GM12891 (cell line): ENCODE measurements at places on chromosomes 16 and 17.

DNA sequence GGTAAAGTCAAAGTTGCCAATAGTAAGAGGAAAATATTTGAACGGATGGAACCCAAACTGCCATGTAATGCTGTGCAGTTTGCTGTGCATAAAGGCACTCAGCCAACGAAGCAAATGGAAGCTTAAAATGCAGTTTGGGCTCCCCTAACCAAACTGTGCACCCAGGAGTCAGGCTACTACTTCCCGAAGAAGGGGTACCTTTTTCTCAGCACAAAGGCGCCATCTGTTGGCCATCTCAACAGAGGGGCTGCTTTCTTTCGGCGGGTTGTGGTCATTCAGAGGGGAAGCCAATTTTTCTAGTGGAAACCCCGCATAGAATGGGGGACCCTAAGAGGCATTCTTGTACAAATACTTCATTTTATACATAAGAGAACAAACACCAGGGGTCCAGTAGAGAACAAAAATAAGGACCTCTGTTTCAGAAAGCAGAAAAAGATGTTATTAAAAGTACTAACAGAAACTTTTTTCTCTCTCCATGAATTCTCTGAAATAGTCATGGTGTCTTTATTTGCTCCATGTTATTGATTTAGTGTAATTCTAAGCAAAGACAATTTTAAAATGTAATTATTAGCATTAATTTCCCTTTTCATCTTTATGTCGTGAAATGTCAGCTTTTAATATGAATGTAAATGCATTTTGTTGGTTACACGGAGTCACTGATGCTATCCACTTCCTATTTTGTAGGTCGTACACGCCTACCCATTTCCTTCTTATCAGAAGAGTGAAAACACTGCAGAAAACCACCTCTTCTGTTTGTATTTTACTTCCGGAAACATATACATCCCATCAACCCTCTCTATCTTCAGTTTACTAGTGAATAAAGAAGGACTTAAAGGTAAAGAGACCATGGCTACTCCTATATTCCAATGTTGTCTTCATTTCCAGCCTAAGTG is 453.3 kb downstream of the KCNJ2 start:
- DNase-seq: no peak

GRCh38 chr16:84349862-84350684 is 18.3 kb upstream of the ATP2C2 start:
- no peak for DNase-seq

DNA sequence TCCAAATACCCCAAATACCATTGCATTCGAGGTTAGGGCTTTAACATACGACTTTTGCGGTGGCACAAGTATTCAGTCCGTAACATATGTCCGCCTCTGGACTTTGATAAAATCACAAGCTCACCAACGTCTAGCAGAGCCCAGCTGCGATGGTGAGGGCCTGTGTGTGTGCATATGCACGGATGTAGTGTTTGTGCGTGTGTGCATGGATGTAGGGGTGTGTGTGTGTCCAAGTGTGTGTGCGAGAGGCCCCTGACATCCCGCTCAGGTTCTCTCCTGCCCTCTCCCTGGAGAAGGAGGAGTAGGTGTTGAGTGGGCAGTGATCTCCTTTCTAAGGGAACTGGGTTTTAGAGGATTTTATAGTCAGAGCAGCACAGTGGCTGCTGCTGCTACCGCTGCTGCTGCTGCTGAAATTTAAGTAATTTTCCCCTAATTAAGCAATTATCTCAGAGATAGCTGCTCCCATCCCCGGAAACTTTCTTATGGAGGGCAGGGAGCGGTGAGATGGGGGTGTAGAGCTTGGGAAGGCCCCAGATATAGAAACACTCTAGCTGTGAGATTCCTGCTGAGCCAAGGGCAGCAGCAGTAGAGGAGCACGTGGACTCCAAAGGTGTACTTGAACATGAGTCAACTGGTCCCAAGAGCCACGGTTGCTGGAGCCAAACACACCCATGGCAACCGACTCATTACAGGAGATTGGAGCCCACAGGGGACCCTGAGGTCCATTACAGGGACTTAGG is 121.7 kb upstream of the SDK2 start:
- DNase-seq: no peak

DNA sequence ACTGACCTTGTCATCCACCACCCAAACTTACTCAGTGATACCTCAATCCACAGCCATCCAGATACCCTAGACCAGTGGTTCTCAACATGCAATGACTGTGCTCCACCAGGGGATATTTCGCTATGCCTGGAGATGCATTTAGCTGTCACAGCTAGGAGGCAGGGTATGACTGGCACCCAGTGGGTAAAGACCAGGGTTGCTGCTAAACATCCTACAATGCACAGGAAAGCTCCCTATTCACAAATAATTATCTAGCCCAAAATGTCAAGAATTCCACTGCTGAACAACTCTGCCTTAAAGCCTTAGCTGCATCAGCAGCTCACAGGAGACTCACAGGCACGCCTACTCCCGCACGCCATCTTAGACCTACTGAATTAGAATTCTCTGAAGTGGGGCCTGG is 212.6 kb downstream of the GRIN2A start:
- DNase-seq: no peak

- DNase-seq: no peak
These were observed 2.7 kb downstream of the ZSCAN10 start for GRCh38 chr16:3096362-3096761.

DNA sequence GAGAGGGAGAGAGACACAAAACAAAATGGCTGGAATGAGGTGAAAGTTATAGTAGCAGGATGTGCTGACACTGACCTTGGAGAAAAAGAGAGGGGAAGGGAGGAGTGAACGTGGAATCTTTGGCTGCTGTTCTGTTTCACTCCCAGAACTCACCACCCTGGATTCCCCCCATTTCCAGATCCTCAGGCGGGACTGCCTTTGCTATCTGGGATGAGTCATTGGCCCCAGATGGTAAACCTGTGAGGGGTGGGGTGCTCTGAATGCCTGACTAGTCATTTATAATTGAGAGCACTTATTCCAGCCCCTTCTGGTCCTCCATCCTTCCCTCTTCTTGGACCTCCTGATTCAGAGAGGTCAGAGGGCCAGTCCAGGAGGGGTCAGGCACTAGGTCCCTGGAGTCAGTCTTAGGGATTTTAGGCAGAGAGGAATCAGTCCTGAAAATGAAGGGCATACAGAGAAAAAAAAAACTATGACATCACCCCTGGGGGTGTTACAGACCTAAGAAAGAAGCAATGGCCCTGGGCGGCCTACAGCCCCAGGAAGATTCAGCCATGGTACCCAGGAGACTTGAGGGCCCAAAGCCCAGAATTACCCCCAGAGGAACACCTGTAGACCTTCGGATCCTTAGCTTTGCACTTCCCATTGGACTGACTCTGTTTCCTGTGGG is 2.2 kb upstream of the ZG16 start:
- no peak for DNase-seq

- DNase-seq: no peak
These were observed 6.5 kb upstream of the KRTAP3-1 start for GRCh38 chr17:41015454-41015853.

DNA sequence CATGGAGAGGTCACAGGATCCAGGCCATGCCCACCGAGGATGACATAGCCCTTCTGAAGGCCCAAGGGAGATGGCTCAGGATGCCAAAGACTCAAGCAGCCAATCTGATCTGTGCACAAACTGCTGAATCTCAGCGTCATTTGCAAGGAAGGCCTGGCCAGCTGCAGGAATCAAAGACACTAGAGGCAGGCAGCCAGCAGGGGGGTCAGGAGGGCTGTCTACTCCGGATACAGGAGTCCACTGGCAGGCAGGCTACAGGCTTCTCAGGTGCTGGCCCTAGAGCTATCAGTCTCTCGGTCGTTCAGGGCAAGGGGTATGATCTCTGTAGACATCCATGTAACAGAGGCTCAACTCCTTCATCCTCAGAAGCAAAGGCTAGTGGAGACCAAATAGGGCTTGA is 1735.3 kb downstream of the TP53TG3F start:
- no peak for DNase-seq

- DNase-seq: no peak
These were observed 245.9 kb downstream of the CPPED1 start for GRCh38 chr16:12557786-12558185.

DNA sequence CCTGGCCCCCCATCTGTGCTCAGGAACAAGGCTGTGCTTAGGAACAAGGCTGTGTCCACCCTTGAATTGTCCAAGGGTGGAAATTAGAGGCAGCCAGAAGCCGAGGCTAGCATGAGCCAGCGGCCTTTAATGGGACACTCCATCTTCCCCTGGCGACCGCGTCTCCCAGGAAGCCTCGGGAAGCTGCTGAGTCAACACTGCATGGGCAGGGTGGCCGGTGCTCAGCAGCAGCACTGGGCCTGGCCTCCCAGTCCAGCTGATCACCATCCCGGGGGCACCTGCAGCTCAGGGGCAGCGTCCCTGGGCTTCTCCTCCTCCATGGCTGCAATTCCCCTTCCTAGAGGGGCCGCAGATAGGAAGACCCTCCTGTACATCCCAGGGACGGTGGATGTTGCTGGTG is 180.8 kb downstream of the ENGASE start:
- DNase-seq: no peak

DNA sequence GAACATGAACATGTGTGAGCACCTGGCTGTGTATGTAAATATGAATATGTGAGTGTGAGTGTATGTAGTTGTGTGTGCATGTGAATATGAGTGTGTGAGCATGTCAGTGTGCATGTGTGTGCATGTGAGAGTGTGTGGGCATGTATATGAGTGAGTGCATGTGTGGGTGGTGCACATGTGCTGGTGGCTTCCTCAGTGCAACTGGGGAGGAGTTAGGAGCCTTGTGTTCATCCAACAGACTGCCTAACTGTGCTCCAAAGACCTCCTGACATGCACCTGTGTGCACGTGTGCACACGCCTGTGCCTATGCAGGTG is 1.4 kb downstream of the TMEM235 start:
- no peak for DNase-seq

- DNase-seq: no peak
These were observed 9.8 kb downstream of the SLC12A3 start for GRCh38 chr16:56874800-56875199.
